ENCODE measurements at places on chromosomes 1 and 21.

DNA sequence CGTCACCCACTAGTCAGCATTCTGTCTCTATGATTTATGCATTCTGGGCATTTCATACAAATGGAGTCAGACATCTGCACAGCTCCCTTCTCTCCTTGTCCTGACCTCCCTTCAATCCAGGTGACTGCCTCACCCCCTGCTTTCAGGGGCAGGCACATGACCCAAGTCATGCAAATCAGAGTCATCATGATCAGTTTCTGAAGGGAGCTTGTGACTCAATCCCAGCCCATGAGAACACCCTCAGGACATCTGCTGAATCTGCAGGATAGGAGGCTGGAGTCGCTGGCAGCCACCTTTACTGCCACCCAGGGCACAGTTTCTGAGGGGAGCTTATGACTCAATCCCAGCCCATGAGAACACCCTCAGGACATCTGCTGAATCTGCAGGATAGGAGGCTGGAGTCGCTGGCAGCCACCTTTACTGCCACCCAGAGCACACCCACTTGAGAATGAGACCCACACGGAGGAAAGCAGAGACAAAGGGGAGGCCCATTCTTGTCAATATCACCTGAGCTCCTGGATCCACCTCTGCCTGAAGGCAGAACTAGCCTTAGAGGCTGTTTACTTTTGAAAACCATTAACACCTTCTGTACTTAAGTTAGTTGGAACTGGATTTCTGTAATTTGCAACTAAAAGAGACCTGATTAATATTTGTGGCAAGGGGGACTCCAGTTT, 62.3 kb upstream of the SLC25A33 start:
- DNase-seq: no peak

DNA sequence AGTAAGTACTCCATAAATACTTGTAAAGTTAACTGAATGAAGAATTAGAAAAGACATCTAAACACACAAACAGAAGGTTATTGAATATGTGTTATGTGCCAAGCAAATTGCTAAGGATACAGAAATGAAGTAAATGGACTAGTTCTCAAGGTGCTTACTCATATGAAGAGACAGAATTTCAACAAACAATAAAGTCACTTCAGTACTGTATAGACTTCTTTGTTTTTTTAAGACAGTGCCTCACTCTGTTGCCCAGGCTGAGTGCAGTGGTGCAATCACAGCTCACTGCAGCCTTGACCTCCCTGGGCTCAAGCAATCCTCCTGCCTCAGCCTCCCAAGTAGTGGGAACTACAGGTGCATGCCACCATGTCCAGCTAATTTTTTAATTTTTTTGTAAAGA, 57.3 kb downstream of the SERBP1 start:
- no peak for DNase-seq

GRCh38 chr1:178537382-178538090, 24.6 kb downstream of the TEX35 start:
- no peak for DNase-seq

GRCh38 chr1:46405197-46405555, 11.1 kb downstream of the FAAH start:
- no peak for DNase-seq

DNA sequence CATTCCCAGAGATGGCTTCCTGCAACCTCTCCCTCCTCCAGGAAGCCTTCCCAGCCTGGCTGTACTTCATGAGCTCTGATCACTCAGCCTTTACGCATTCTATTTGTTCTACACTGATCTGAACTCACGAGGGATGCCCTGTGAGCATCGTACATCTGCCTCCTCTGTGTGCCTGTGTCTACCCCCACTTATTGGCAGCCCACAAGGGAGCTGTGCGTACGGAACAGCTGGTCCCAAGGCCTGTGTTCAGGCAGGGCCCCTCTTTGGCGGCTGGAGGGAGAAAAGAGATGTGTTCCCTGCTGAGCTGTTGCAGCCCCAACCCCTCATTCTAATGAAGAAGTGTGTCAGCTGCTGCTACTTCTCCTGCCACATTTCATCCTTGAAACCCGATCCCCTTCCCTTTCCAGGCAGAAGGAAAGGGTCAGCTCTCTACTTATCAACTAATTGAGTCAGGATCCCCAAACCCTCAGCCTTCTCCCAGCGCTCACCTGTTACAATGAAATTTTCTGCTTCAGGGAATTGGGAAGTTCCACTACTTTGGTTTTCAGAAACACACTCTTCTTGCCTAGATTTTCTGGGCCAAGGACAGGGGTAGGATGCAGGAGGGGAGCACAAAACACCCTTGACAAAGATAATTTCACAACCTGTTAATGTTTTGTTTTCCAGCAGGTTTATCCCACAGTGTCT, 3.2 kb downstream of the INKA2 start:
- DNase-seq: no peak

DNA sequence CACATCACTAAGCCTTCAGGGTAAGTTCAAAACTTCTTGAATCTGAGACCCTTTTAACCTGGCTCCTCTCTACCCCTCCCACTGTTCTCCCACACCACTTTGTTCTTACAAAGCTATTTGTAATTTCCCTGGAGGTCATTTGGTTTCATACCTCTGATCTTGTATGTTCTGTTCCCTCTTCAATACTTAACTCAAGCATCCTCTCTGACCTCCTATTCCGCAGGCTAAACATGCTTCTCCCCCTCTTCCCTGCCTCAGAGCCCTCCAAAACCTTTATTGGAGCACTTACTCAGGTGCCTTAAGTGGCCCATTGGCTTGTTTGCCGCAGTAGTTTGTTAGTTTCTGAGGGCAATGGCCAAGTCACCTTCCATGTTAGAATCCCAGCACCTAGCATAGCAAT, 54.8 kb downstream of the SSX2IP start:
- no peak for DNase-seq

- no peak for DNase-seq
Observed at GRCh38 chr1:229223498-229223897, 47.4 kb upstream of the RAB4A start.

DNA sequence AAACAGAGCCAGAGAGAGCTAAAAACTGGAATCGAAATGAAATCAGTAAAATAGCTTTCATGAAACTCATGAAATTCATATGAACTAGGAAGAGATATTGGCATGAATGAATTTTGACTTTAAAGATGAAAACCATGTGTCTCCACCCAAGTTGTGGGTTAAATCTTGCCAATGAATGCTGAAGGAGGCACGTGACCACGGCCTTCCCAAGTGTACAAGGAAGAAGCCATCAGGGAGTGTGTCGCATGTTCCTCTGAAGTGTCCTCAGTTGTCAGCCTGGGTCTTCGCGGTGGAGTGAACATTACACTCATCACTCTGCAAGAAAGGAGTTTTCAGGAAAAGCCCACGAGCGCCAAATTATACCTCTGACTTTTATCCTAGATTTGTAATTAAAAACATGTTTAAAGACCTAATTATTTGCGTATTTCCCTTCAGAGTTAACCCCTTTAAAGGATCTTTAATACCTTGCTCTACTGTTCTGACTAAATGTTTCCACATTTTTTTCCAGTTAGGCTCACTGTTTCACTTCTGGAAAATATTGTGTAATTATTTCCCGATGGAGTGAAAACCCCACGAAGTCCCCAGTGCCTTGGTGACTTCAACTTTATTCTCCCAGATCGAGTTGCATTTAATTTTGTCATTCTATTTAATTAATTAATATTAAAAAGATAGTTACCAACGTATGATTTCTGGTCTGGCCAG, 118.3 kb downstream of the DHRS3 start:
- DNase-seq: peak; percentile 67

- no peak for DNase-seq
Observed at GRCh38 chr1:167082511-167083027, 7.6 kb downstream of the GPA33 start.

DNA sequence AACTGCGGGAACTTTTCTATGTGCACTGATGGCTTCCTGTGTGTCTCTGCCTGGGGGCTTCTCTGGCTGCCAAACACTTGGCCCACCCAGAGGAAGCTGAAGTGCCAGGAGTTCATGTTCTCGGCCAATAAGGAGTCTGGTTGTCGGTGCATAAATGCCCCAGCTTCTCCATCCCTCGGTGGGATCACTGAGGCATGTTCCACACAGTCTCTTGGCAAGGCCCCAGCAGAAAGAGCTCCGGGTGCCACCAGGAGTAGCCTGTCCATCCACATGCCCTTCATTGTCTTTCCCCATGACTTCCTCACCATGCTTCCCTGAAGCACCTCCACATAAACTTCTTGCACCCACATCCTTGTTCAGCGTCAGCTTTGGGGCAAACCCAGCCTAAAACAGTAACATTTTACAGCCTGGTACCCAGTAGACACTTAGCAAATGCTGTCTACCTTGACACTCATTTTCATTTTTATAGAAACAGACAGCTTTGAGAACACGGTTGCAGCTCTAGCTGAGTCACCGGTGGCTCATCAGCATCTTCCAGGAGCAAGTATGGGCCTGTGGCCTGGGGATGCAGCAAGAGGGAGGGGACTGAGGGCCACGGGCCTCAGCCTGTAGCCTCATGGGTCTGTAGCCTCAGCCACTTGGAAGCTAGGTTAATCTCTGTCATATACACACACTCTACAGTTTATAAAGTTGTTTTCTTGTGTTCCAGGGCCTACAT, 14.8 kb upstream of the CDCP2 start:
- DNase-seq: peak; percentile 70

DNA sequence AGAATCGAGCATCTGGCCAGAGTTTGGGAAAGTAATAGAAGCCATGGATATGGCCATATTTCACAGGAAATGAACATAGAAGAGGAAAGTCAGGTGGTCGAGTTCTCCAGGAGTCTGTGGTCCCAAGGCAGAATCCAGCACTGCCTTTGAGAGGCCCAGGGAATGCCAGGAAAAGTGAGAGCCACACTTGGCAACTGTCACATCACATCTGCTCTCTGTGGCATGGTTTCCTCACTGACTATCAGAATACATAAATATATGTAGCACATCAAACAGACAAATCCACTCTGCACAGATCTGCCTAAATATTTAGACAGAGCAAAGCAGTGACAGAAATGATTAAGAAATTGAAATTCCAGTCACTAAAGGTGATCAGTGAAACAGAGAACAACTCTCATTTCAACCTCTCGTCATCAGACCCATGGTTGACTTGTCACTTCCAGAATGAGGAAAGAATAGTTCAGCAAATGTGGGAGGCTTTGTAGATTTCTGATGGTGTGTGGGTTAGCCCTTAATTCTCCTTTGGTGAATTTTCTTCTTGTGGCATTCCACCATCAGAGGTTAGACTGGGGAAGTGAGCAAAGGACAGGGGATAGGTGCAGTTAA, 58.8 kb upstream of the MAN1A2 start:
- no peak for DNase-seq

- DNase-seq: peak; percentile 39
Observed at GRCh38 chr1:29703596-29704370, 467.5 kb downstream of the PTPRU start.

Data from fibroblast of skin of right biceps (primary cell).